Stimulated activated CD4-positive, alpha-beta T cell treated with anti-CD3 and anti-CD28 coated beads, TNF-alpha, amount 100 ng/mL, for 4 hours (primary cell): ENCODE measurements at places on chromosomes 2 and 18.

DNA sequence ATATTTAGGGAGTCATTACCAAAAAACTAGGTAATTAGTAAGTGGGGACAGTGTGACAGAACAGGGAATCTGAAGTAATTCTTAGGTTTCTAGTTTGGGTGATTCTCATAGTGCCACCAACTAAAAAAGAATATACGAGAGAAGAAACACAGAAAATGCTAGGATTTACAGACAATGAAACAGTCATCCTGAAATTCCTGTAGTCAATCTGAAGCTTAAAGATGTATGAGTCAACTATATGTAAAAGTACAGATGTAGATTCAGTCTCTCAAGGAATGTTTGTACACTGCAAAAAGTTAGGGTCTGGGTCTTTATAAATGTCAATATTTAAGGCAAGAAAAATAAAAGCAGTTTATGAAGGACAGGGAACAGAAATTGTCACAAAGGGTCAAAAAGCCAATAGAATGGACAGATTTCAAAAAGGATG lies 107.0 kb downstream of the STRN start:
- no peak for DNase-seq

DNA sequence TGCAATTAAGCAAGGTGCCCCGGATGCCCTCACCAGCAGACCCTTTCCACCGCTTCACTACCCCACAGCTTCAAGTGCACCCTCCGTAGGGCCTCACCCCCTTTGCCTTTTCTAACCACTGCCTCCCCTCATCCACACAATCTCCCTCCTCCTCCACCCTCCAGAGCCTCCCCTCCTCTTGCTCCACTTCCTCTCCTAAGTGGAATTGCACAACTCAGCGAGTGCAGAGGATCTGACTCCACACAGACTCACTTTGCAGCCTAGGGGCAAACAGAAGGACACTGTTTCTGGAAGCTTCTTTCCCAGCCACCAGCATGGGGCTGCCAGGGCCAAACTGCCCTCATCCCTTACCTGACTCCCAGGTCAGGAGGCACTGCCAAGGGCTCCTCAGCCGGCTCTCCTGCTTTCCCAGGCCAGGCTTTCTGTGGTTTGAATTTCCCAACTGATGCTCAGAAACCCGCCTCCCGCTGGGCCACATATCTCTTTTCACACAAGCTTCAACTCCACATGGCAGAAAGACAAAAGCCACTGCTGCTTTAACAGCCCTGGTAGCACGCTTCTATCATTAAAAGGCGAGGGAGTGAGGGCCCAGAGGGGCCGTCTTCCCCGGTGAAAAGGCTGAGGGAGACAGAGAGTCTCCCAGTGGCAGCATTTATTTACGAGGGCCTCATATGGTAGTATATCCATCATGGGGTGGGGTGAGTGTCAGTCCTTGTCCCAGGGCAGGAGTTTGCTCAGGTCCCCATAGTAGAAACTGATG lies 74.7 kb upstream of the MGAT4A start:
- DNase-seq, result no peak

GRCh38 chr2:238334885-238335284 lies 14.6 kb downstream of the TRAF3IP1 start:
- no peak for DNase-seq

DNA sequence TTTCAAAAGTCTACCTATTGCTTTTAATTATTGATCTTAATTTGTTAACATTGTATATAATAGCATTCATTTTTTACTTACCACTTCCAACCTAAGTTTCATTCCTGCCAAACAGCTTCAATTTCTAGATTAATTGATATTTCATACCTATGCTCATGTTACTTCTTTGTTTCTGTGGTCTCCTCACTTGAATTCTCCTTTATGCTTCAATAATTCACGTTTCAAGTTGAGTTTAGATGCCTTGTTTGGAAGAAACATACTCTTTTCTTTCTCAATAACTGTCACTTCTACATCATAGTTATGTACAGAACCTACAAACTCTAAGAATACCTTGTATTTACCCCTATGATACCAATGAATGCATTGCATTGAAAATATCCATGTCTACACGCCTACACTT lies 862.2 kb upstream of the LRATD1 start:
- no peak for DNase-seq

DNA sequence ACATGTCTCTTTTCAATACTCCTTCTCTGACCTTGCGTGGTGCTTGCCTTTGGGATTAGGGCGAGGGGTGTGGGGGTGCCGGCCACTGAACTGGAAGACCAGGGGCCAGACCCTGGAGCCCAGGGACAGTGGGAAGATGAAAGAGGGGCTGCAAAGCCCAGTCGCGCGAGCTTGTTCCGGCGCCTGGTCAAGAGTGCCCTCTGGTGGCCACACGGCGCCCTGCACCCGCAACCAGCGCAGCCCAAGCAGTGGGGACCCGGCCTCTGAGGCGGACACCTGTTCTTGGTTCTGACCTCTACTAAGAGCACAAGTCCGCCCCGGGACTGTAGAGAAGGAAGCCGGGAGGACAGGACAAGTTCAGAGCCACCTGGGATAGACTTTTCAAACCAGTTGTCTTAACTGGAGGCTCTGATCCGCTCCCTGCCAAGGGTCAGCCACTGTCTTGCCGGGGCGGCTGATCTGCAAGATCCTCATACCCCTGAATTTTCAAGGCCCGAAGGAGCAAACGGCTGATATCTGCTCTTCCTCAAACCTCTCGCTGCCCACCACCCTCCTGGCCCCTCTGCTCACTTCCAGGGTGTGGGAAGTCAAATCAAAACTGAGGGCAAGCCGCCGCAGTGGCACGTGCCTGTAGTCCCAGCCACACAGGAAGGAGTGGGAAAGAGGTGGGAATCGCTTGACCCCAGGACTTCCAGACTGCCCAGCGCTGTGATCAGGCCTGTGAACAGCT lies 14.9 kb upstream of the MSH6 start:
- peak; percentile 49 for DNase-seq

DNA sequence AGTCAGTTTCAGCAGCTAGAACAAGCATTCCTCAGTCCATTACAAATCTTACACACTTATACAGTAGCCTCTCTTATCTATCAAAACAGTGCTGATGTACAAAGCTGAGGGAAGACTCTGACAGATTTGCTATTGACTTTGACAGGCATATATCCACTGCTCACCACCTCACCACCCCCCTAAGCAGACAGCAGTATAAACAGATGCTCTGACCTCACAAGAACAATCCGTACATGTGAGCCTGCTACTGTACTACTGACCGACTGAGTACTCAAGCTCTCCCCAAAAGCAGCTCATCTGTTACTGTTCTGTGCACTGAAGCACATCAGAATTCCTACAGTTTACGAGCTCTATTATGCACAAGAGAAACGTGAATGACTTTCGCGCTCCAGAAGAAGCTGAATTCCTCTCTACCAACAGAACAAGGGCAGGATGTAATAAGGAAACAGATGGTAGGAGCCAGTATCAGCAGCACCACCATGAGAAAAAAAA lies 95.6 kb upstream of the PDE1A start:
- no peak for DNase-seq

GRCh38 chr2:104539649-104540048 lies 314.3 kb upstream of the POU3F3 start:
- no peak for DNase-seq

- no peak for DNase-seq
These were observed 292.1 kb downstream of the GPD2 start for GRCh38 chr2:156728328-156728727.

DNA sequence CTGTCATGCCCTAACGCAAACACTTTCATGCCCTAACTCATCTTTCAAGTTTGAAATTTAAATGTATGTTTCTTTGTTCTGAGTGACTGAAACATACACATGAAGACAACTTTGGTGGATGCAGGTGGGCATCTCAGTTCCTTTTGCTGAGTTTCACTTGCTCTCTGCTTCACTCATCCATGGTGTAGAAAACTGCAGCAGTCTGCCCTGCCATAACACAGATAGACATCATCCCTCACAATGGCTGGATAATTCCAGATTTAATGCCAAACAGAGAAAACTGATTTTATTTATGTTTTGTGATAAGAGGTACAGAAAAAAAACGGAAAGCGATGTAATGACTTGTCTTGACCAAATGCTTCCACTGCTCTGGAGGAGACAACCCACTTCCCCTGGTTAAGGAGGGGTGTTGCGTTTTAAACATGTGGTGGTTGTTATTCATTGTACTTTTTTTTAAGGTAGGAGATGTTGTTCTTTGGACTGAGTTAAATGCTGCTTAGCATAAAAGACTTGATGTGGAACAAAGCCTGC lies 70.4 kb downstream of the RHBDD1 start:
- DNase-seq, result no peak

DNA sequence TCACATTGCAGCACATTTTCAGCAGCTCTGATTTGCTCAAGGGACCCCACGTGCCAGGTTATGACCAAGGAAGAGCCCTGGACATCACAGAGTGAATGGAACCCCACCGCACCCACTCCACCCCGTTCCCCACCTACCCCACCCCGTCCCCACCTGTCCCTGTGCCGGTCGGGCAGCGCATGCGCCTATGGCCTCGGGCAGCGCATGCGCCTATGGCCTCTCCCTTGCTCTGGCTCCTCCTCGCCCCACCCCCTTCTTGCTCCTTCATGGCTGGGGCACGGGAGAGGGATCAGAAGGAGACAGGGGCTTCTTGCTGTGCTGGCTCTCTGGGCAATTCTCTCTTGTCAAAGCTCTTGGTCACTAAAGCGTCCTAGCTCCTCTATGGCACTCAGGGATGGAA lies 371.8 kb upstream of the HS6ST1 start:
- DNase-seq, result no peak

DNA sequence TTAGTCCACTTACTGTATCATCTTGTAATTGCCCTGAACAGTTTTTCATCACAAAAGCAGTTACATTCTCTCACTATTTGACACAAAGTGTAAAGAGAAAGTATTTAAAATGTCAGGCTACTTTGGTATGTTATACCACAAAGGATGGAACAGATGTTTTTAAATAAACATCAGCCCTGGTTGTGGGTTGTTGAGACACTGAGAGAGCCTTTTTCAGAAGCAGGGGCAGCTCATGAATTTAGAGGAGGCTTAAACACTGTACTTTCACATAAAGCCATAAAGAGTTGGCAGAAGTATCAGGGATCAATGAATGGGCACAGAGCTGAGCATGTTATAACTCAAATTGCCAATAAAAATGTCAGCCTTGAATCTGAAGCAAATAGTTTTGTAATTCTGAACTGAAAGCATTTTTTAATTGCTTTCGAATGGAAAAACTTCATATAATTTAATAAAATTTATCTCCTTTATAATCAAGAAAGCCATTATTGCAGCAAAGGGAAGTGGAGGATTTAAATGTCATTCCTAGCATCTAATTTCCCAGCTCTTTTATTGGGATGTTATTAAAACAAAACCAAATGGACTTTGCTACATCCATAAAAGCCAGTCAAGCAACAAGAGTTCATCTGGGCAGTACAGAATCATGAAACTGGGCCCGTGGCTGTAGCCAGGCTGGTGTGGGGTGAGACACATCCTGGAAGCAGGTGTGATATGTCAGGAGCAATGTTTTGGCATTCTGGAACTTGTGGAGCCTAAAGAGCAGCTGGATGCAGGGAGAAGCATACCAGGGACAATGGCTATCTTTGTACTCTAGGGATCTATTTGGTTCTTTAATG lies 95.1 kb upstream of the NT5C1B start:
- no peak for DNase-seq

DNA sequence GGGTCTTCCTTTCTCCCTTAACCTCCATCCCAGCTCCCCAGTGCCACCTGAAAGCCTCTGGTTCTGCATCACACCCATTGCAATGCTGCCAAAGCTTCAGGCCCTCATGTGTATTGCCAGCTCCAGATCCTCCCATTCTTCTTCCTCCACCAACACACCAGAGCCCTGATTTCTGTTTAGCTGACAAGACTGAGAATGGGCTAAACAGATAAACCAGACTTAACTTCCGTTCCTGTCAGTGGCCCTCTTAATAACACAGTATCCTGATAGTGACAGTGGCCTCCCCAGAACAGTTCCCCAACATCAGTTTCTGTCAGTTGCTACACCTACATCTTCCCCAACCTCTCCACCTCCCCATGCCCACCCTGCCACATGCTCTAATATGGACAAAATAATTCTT lies 31.3 kb upstream of the C1D start:
- DNase-seq, result no peak

- DNase-seq, result no peak
These were observed 29.2 kb upstream of the ZDBF2 start for GRCh38 chr2:206245265-206245672.

GRCh38 chr2:112933261-112933660 lies 22.3 kb downstream of the IL37 start:
- DNase-seq, result no peak

DNA sequence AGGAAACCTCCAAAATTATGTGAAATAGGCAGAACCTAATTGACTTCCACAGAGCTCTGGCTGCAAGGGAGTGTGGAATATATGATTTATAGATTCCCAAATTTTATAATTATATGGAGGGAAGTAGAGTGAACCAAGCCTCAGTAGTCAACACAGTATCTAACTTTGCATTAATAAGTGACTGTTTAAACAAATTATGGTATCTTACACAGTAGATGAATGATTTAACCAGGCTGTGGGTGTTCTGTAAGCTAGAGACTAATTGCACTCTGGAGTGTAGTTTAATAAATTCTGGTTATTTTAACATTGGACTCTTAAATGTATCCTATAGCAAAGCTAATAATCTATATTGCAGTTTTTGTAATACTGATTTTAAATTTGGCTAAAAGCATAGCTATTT lies 183.5 kb downstream of the KIAA1328 start:
- no peak for DNase-seq

- DNase-seq, result no peak
These were observed 20.2 kb downstream of the NFE2L2 start for GRCh38 chr2:177244244-177244771.
